ENCODE measurements at places on chromosomes 12 and 14.

GRCh38 chr14:88681755-88682494, 110.8 kb downstream of the EML5 start:
- no peak for DNase-seq

- no peak for DNase-seq
Measured at GRCh38 chr14:53715193-53715721, 241.4 kb downstream of the BMP4 start.

DNA sequence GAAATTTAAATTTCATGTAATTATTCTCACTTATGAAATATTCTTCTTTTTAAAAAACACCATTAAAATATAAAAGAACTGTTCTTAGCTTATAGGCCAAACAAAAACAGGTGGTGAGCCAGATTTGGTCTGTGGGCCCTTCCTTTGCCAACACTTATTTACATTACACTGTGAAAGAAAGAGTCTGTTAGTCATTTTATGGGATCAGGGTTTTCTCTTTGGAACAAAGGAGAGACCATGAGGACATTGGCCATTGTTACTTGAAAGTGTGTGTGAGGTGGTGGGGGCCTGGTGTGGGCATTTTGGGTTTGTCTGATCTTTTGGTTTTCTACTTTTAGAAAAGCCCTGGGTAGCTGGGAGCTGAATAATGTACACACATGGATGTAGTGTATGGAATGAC, 62.7 kb downstream of the TTC6 start:
- DNase-seq: no peak

DNA sequence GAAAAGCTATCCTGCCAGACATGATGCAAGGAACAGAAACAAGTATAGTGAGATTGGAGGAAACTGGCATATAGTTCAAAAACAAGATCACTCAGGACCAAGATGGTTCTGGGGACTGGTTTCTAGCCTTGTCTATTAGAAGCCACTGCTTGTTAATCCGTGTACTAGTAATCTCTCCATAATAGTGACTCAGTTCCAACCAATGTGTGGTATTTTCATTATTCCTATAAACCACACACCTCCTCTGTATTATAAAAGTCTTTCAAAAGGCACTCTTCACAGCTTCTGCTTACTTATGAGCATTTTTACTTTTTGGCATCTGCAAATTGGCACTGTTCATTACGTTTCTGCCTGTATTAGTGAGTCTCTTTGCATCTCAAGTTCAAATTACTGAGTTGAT, 140.3 kb downstream of the SLC6A15 start:
- no peak for DNase-seq

DNA sequence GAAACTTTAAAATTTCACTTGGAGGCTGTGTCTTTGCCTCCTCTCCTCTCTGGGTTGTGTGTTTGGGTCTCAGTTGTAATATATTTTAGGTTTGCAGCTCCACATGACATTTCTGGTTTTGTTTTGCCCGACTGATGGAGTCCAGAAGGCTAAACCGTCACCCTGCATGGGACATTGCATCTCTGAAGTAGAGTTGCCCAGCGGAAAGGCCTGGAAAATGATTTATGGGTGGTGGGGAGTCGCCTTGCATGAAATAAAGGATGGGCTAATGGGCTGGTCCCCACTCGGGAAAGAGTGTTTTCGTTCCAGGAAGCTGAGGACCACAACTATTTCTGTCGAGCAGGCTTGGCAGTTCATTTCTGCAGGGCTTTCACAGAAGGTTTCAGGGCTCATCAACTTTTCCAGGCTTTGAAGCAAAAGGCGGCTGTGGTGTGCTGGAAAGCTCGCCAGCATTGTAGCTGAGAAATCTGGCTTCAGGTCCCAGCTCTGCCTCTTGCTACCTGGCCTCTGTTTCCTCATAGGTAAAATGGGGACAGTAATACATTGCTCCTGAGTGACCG, 74.8 kb upstream of the GSC start:
- DNase-seq: no peak

DNA sequence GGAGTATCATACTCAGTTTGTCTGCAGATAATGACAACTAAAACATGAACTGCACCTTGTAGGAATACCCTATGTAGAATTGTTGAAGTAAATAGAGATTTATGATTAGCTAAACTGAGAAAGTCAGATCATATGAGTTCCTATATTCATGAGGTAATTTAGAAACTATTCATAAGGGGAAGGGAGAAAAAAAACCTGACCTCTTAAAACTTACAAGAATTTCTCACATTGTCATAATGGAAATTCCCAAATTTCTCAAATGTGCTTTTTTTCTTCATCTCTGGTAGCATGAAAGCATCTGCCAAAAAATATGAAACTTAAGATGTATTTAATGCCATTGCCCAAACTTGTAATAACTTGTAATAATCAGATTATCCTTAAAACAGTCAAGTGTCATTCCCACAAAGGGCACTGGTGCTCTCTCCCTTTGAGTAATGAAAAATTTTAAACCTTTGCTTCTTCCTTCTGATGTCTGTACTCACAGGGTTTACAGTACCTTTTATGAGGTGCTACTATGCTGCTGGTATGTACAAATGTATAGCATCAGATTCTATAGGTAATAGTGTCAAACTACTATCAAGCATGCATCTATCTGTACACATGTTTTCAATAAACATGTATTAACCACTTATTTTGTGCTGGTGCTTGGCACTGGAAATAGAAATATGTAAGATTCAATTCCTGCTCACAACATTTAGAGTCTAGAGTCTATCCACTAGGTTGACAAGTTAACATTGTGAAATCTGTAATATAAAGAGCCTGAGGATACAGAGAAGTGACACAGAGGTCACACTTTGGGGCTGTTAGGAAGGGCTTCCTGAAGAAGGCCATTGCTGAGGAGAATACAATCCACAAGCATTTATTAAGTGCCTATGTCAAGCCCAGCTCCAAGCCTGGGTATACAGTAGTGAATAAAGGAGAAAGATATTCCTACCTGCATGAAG, 17.4 kb upstream of the DRAM1 start:
- no peak for DNase-seq

DNA sequence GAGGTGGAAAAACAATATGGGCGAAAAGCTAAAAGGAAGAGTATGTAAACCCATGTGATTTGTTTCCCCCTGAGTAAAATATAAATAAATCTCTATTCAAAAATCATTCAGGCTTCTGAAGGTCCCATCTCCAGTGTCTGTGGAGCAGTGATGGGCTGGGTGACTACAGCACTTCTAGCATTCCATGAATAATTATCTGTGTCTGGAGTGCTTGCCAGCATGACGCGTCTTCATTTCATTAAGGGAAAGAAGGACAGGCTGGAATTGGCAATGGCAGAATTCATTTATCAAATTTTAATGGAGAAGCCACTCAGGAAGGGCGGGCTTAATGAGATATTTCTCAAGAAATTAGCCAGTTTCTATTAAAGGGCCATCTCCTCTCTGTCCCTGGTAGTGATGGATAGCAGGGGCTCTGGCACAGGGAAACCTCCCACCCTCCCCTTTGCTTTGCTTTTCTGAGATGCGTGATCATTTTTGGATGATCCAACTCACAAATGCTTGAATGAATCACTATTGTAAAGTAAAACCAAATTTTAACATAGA, 916.3 kb upstream of the SEL1L start:
- DNase-seq: no peak

DNA sequence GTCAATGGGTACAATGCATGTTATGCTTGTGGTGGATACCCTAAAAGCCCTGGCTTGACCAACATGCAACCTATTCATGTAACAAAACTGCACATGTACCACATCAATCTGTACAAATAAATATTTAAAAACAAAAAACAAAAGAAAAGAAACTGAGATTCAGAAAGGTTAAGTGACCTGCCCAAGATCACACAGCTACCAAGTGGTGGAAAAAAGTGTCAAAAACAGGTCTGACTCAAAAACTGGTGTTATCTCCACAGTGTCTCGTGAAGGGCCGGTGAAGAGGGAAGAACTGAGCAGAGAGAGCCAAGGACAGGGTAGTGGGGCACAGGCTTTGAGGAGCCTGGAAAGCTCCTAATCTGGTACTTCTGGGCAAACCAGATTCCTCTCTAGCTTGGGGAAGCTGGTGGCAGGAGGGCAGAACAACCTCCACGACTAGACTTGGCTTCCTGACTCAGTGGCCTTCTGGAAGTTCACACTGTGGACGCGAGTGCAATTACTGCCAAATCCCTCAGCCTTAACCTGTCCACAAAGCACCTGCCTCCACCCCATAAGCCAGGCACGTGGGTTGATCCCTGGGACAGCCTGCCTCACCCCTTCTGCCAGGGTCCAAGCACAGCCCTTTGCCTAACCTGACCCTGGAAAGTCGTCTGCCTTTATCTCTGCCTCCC, 15.6 kb downstream of the ZBTB39 start:
- DNase-seq: no peak
